ENCODE measurements at places on chromosomes 1 and 21.

DNA sequence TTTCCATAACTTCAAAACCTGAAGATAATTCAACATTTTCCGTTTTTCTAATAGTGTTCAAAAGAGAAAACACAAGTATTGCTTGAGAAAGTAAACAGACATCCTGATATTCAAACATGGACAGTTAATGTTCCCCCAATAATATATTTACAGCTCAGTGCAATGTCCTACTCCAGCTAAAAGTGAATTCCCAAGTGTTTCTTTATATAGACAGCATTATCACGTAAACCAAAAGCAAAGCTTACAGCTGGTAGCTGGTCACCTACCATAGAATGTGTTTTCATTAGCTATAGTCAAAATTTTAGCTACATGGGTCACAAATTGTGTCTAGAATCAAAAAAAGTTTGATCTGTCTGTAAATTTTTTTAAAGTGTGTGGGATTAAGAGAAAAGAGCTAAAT is 34.9 kb downstream of the WLS start:
- no peak for DNase-seq

GRCh38 chr1:201545851-201546492 is 7.0 kb downstream of the NAV1 start:
- no peak for DNase-seq

- no peak for DNase-seq
Measured at GRCh38 chr1:61580417-61580816, 144.5 kb downstream of the TM2D1 start.

DNA sequence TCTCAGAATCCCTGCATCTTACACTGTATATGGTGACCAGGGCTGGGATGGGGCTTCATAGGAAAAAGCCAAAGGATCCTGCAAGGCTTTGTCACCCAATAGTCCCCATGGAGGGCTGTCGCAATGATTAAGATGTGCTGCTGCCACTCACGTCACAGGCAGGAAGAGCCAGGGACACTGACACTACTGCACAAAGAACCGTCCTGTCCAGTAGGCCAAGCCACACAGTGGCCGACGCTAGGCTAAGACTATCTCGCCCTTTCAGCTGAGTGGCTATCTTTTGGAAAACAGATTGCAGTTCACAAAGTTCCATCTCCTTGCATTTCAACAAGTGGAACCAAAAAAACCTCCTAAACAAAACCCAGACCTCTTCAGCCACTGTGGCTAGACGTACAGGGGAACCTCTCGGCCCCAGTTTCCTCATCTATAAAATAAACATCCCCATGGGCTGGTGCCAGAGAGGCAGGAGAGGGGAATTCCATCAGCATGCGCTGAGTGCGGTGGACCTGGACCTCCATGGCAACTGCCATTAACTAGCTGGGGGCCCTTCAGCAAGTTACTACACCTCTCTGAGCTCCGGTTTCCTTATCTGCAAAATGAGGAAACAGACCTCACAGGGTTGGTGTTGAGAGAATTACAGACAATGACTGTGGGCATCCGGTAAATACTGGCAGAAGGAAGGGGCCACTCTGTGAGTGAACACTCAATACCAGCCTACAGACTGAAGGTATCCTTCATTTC is 8.7 kb downstream of the CAPZB start:
- peak; percentile 47 for DNase-seq

DNA sequence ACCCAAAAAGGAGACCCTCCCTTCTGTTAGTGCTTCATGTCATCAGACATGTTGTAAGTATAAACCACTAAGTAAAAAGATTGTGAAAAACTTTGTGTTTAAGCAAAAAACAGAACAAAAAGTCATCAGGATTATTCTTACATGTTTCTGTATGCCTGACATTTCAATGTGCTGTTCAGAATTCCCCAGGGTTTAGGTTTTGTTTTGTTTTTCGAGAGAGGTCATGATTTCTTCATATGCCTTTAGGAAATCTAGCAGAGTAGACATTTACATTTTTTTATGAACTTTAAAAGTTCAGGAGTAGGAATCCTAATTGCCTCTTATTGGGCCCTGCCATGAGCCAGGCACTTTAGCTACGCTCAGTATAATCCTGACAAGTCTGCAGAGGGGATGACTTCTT is 85.3 kb downstream of the VPS13D start:
- DNase-seq: no peak

- DNase-seq: no peak
Measured at GRCh38 chr1:166066107-166066506, 100.7 kb downstream of the FAM78B start.

GRCh38 chr1:106676021-106676420 is 380.5 kb upstream of the PRMT6 start:
- no peak for DNase-seq

GRCh38 chr1:222824641-222825040 is 9.8 kb downstream of the DISP1 start:
- DNase-seq: no peak

GRCh38 chr21:46425571-46425970 is 33.1 kb upstream of the DIP2A start:
- no peak for DNase-seq

- DNase-seq: no peak
Measured at GRCh38 chr1:189121941-189122340, 1355.7 kb downstream of the BRINP3 start.

DNA sequence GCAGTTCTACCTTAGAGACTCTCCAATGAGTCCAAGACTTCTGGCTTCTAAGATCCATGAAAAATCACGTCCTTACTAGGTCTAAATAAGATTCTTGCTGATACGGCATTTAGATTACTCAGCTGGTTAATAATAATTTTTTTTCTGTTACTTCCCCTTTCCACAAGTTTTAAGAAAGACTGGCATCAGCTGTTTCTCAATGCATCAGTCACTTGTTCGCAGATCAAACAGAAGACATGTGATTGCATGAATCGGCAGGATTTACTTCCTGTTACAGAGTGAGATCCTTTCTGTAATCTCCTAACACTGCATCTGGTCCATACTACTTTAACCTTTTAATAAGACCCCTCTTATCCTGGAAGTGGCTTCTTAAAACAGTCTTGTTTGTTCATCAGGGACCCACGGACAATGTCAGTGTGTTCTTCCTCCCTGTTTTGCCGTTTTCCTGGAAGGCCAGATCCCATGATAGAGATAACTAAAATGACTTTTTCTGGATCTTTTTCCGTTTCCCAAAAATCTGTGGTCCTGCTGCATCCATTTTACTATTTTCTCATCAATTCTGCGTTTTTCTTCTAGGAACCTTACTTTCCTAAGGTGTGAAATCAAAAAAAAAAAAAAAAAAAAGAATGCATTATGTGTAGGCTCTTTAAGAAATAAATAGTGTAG is 6.1 kb downstream of the NPL start:
- DNase-seq: no peak

DNA sequence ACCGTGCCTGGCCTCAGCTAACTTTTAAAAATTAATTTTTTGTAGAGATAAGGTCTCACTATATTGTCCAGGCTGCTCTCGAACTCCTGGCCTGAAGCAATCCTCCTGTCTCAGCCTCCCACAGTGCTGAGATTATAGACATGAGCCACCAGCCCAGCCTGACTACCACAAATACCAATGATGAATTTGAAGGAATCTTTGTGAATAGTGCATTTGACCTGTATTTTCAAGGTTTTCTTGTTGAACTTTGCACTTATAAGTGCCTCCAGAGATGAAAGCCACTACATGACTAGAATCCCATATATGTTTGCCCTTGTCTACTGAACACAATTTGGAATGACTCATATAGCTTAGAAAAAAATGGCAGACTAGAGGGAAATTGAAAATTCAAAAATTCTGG is 297.3 kb downstream of the NFIA start:
- no peak for DNase-seq

GRCh38 chr21:34593423-34593822 is 21.5 kb downstream of the RCAN1 start:
- no peak for DNase-seq

Measured in GM13976 (cell line).